Ascending aorta (tissue), 2 donors: ENCODE measurements at places on chromosomes 7 and 10. TPM values are rescaled to one million over a fixed set of nuclear protein-coding genes. Genes with fewer than 3 reads are reported as not detected.

GRCh38 chr10:47024399-47025252, 113.4 kb downstream of the PTPN20 start:
- peak; percentile 68 for DNase-seq
- H3K4me3 ChIP-seq: no peak overlapping the region
- no peak overlapping the region for H3K27ac ChIP-seq
- H3K27me3 ChIP-seq: no peaks in the 10 kb centered on the region
- H3K4me1 ChIP-seq: no peaks in the 10 kb centered on the region

Gene GPR141
- total RNA-seq: not detected

- no peaks in the 10 kb centered on the region for H3K4me1 ChIP-seq
- H3K27me3 ChIP-seq: no peaks in the 10 kb centered on the region
- H3K27ac ChIP-seq: no peak overlapping the region
- DNase-seq: no peak
- no peaks in the 10 kb centered on the region for H3K36me3 ChIP-seq
- no peak overlapping the region for H3K4me3 ChIP-seq
These were observed 56.2 kb downstream of the SEMA3A start for GRCh38 chr7:84138411-84138810.

- peak overlapping the region; percentile 96 for H3K27ac ChIP-seq
- peak; percentile 82 for DNase-seq
- peaks cover 9% of the 10 kb centered on the region for H3K36me3 ChIP-seq
- H3K4me3 ChIP-seq: peak overlapping the region; percentile 17
- H3K4me1 ChIP-seq: peaks cover 12% of the 10 kb centered on the region
- no peaks in the 10 kb centered on the region for H3K27me3 ChIP-seq
These were observed 23.2 kb upstream of the BMPR1A start for GRCh38 chr10:86733260-86733671.

- H3K27ac ChIP-seq: no peak overlapping the region
- H3K27me3 ChIP-seq: no peaks in the 10 kb centered on the region
- no peaks in the 10 kb centered on the region for H3K36me3 ChIP-seq
- no peak overlapping the region for H3K4me3 ChIP-seq
- no peaks in the 10 kb centered on the region for H3K4me1 ChIP-seq
These were observed 138.9 kb upstream of the PTN start for GRCh38 chr7:137482466-137482865.

DNA sequence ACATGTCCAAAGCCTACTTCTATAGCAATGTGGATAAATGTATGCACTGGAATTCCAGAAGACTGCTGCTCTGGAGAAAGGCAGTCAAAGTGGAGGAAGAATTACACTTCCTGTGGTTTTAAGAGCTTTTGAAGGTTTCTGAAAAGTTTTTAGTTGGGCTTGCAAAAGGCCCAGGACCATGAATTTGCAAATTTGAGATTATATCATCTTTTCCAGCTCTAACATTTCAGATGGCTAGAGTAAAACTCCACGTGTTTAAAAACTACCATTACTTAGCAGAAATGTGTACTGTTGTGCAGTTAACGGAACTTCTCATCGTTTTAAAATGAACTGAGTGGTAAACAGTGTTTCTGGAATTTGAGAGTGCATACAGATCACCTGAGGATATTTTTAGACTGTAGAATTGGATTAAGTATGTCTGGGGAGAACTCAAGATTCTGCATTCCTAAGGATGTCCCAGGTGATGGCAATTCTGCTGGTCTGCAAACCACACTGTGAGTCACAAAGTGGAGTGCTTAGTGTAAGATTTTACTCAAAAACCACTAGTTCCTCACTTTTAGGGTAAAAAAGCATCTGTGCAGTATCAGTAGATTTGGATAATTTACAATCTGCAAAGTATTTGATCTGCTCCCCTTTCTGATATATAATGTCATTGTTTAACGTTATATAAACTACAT, 32.9 kb upstream of the CCDC71L start:
- DNase-seq: no peak
- H3K4me3 ChIP-seq: no peak overlapping the region
- no peaks in the 10 kb centered on the region for H3K4me1 ChIP-seq
- H3K36me3 ChIP-seq: no peaks in the 10 kb centered on the region

Gene TFEC
- 1.3 TPM for total RNA-seq

Gene DRGX
- not detected for total RNA-seq

- DNase-seq: peak; percentile 64
- H3K4me3 ChIP-seq: no peak overlapping the region
- peaks cover 38% of the 10 kb centered on the region for H3K4me1 ChIP-seq
- H3K27me3 ChIP-seq: no peaks in the 10 kb centered on the region
These were observed 11.5 kb downstream of the KLF6 start for GRCh38 chr10:3773460-3774017.

DNA sequence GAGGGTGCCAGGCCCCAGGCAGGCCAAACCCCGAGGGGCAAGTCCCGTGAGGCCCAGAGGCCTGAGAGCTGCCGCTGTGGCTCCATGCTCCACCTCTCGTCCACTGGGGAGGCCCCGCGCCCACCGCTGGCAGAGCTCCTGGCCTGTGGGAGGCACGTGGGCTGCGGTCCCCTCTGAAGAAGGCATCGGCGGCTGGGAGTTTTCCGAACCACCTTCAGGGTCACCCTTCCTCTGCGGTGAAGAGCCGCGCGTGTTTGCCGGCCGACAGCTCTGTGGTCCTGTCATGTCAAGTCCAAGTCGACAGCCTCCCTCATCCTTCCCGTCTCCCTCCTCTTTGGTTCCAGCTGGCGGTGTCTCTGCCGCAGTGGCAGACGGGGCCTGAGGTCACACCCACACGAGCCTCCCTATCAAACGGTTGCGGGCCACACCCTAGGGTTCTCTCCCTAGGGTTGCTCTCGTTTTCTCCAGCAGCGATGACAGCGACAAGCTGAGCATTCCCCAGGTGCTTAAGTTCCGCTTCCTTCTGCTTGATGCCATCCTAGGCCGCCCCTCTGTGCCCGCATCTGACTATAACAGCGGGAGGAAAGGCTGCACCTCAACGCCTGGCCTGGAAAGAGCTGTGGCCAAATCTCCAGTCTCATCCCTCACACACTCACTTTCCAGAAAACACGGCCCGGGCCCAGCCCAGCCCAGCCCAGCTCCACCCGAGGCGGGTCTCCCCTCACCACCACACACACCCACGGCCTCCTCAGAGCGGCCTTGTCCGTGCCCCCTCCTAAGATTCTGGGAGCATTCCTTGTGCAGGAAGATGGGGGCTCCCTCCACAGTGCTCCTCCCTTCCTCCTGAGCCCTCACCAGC, 185.0 kb downstream of the ELFN1 start:
- no peaks in the 10 kb centered on the region for H3K36me3 ChIP-seq
- DNase-seq: peak; percentile 50
- no peaks in the 10 kb centered on the region for H3K4me1 ChIP-seq
- no peak overlapping the region for H3K27ac ChIP-seq
- H3K4me3 ChIP-seq: no peak overlapping the region

Gene TAS2R41
- total RNA-seq: not detected

DNA sequence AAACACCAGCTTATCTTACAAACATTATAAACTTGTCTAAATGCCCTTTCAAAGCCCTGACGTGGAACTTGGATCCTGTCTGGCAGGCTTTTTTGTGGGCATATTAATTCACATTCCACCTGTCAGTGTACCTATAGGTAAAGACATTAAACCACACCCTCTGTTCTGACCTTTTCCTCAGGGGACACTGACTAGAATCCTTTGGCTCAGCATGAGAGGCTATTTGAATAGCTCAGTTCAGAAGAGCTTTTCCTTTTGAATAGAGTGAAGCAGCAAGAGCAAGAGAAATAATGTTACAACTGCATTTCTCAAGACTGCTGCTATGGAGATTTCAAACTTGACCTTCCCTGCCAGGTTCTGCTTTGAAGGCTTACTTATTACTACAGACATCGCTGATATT, 76.9 kb downstream of the CYP51A1 start:
- no peak overlapping the region for H3K4me3 ChIP-seq
- no peak for DNase-seq
- no peaks in the 10 kb centered on the region for H3K4me1 ChIP-seq
- H3K27ac ChIP-seq: no peak overlapping the region
- no peaks in the 10 kb centered on the region for H3K27me3 ChIP-seq

- no peaks in the 10 kb centered on the region for H3K4me1 ChIP-seq
- no peak overlapping the region for H3K4me3 ChIP-seq
- H3K27me3 ChIP-seq: no peaks in the 10 kb centered on the region
- no peak for DNase-seq
- H3K27ac ChIP-seq: no peak overlapping the region
These were observed 10.2 kb upstream of the SEC61G start for GRCh38 chr7:54769203-54769602.

DNA sequence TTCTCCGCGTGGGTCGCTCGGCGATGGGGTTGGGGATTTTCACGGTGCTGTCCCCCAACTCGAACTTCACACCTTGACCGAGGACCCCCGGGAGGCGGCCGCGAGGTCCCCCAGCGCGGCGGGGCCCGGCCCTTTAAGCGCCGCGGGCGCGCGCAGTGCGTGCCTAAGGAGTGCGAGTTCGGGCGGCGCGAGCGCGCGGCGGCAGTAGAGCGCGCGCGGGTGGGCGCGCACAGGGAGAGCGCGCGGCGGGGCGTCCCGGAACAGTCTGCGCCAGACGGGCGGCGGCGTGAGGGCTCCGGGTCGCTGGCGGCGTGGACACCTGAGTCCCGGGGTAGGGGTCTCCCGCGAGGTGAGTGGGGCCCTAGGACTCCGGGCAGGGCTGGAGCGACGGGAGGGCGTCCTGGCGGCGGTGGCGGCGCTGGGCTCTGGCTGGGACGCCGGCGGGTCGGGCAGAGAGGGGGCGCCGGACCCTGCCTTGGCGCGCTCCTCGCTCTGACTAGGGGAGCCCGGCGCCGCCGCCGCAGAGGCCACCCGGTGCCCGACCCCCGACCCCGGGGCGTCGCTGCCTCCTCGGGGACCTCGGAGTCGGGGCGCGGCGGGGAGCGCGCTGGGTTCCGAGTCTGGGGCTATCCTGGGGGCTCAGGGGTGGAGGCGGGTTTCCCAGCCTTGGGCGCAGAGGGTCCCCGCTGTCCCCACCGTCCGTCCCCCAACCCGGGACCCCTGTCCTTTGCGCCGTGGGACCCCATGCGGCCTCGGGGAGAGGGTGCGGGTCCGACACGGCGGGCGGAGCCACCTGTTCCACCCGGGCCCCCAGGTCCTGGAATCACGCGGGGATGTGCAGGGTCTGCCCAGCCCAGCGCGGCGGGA, at the start of gene PROSER2:
PROSER2 (plus strand) TSS at position 235 of the 867 bp plus-strand sequence. CDS start 28,722 bp downstream, outside the sequence.
- H3K4me3 ChIP-seq: peak within 1 kb of the TSS; percentile 81
- H3K27ac ChIP-seq: peak within 1 kb of the TSS; percentile 36
- no peaks in the 10 kb centered on the region for H3K36me3 ChIP-seq
- DNase-seq: peak; percentile 76
- no peaks in the 10 kb centered on the region for H3K4me1 ChIP-seq
